Right kidney (tissue), 9 donors: ENCODE measurements at places on chromosomes 7 and 10.

- DNase-seq, result no peak
Observed at GRCh38 chr10:50395271-50395670, 144.0 kb upstream of the ASAH2 start.

DNA sequence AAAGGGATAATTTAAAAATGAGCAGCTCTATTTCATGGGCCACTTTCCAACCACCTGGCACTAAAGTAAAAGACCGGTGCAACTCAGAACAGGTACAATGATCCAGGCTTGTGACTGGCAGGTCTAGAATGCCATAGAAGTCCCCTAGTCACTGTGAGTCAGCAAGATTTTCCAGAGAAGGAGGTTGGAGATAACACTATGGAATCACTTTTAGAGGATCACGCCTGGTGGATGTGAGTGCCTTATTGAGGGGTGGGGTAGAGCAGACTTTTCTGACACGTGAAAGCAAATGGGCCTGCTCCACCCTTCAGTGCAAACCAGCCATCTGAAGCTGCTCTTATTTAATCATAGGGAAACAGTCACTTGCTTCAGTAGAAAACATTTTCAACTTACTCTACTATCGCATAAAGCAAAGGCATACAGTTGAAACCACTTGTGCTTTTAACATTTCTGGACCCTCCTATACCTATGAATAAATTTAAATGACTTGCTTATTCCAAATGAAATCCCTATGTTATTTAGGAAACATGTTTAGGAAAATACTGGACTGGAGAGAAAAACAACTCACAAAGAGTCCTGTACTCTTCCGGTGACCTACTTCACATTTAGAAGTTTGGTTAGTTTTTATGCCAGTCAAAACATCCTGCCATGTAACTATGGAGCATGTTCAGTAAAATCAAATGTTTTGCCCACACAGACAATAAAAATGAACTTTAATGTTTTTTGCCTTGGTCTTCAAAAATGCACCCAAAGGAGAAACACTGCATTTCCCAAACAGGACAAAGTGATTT lies 21.5 kb upstream of the AKR1C1 start:
- no peak for DNase-seq

DNA sequence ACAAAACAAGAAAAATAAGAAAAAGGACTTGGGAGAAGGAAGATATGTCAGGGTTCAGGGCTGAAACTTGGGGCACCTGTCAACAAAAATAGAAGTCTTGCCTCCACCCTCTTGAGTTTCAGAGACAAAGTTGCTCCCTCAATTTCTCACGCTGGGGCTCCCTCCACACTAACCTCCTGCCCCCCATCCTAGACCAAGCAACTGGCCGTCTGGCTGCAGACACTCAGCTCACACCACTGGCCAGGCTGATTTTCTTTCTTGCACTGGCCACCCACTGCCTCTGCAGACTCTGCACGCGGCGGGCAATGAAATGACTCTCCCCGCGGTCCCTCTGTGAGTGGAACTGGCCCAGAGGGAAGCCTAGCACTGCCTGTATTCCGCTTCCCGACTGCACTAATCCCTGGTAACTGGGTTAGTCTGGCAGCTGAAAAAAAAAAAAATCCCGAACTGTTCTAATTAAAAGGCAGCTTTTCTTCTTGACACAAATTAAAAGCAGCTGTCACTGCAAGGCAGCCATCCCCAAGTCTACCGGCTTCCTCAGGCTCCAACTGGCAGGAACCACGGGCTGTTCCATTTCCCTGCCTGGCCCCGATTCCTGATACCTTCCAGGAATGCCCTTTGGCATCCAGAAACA lies 83.5 kb downstream of the SPDYE5 start:
- DNase-seq, result no peak

GRCh38 chr10:36778651-36779050 lies 346.7 kb upstream of the ANKRD30A start:
- DNase-seq, result no peak

DNA sequence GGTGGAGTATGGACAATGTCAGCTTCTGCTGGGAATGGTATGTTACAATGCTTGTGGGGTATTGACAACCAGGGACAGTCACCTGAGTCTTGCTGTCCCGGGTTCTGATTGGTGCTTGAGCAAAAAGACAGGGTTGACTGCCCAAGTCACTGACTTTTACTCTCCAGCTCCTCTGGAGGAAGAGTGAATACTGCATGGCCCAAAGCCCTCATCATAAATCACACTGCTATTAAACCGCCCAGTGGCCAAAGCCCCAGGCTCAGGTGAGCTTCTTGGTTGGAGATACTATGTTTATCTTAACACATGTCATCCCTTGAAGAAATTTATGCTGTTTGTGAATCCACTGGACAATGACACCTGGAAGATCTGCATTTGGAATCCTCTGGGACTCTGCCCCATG lies 90.0 kb upstream of the IGFBP3 start:
- DNase-seq, result no peak

- peak; percentile 95 for DNase-seq
Observed at GRCh38 chr10:70404036-70404786, at the start of gene EIF4EBP2. Gene EIF4EBP2 (plus strand): TSS chr10:70404145. CDS start chr10:70404402, 257 bp downstream.

DNA sequence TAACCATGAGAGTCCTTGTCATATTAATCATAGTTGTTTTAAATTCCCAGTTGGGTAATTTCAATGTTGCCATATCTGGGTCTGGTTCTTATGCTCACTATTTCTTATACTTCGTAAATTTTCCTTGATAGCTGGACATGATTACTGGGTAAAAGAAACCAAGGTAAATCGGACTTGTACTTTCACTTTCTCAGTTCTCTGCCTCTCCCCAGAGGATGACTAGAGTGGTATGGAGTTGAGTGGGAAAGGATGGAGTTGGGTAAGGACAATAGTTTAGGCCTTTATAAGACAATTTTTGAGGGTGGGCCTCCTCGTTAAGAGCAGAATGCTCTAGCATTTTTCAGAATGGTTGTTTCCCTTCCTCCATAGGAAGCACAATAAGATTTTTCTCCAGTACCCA lies 106.1 kb downstream of the CRPPA start:
- no peak for DNase-seq

DNA sequence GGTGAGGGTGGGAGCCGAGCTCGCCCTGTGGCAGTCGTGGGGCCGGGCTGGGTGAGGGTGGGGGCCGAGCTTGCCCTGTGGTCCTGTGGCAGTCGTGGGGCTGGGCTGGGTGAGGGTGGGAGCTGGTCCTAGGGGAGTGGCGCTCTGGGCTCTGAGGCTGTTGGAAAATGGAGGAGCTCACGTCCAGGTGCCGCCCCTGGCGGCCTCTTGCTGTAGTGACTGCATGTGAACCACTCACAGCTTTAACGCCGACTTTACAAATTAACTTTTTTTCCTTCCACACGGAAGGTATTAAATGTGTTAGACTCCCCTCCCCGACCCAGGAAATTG lies 312.6 kb downstream of the WDR37 start:
- DNase-seq, result peak; percentile 49

DNA sequence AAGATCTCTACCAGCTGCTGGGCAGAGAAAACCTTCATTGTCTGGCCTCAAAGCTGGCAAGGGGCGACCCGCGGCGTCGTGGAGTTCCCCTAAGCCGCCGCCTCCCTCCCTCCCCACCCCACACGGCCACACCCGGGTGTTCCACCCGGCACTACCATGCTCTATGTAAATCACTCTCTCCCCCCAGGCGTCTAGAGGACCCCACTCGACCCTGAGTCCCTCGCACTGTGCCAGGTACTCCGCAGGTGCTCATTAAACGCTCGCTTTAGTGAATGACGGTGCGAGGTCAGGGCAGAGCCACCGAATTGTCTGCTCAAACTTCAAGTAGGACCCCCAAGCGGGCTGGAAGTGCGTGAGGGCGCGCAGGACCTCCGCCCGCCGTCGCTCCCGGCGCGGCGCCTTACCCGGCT lies 628 bp downstream of the PARP12 start:
- peak; percentile 71 for DNase-seq

DNA sequence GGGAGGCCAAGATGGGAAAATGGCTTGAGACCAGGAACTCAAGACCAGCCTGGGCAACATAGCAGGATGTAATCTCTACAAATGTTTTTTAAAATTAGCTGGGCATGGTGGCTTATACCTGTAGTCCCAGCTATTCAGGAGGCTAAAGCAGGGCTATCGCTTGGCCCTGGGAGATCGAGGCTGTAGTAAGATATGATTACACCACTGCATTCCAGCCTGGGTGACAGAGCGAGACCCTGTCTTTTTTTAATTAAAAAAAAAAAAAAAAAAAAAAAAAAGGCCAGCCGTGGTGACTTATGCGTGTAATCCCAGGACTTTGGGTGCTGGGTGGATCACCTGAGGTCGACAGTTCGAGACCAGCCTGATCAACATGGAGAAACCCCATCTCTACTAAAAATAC lies 27.4 kb downstream of the MYOF start:
- no peak for DNase-seq

- DNase-seq, result no peak
Observed at GRCh38 chr7:80392229-80393169, 119.4 kb downstream of the GNAT3 start.

GRCh38 chr7:40899636-40900507 lies 765.1 kb downstream of the SUGCT start:
- DNase-seq, result peak; percentile 26

DNA sequence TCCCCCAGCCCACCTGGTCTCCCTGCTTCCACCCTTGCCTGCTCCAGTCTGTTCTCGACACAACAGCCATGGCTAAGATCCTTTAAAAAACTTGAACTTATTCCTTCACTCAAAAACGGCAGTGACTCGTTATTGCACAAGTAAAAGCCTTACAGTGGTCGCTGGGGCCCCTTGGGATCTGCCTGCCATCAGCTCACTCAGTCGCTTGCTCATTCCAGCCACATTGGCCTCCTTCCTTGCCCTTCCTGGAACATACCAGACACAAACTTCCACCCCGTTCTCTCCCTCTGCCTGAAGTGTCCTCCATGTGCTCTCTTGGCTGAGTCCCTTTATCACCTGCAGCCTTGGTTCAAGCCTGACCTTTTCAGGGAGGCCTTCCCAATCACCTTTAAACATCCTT lies 4.7 kb downstream of the CCNY start:
- DNase-seq, result no peak

DNA sequence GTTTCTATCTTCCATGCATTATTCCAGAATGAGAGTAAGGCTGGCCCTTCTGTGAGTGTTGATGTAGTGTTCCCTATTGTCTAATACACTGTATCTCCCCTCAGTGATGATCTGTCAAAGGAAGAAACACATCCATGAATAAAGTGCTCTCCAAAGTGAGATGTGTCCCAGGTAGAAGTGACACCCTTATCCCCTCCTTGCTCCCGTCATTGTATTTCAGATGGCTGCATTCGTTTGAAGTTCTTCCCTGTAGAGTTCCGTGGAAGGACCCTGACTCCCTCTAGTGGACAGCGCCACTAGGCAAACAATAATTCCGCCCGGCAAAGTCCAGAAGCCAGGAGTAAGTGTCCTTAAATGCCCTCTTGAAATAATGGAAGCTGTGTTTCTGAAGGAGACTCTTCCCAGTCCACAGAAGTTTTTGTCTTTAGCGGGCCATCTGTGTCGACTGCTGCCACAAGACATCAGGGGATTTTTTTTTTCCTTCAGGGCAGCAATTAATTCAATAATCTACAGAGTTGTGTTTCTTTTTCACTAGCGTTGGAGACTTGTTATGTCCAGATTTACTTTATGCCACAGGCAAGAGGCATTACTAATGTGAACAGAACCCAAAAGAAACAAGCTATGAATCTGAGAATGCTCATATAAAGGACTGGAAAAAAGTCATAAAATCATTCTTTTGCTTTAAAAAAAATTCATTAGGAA lies 64.6 kb downstream of the THNSL1 start:
- peak; percentile 43 for DNase-seq

- DNase-seq, result no peak
Observed at GRCh38 chr7:97457054-97457453, 274.8 kb upstream of the TAC1 start.

- no peak for DNase-seq
Observed at GRCh38 chr10:76347832-76348231, 916.4 kb downstream of the LRMDA start.

DNA sequence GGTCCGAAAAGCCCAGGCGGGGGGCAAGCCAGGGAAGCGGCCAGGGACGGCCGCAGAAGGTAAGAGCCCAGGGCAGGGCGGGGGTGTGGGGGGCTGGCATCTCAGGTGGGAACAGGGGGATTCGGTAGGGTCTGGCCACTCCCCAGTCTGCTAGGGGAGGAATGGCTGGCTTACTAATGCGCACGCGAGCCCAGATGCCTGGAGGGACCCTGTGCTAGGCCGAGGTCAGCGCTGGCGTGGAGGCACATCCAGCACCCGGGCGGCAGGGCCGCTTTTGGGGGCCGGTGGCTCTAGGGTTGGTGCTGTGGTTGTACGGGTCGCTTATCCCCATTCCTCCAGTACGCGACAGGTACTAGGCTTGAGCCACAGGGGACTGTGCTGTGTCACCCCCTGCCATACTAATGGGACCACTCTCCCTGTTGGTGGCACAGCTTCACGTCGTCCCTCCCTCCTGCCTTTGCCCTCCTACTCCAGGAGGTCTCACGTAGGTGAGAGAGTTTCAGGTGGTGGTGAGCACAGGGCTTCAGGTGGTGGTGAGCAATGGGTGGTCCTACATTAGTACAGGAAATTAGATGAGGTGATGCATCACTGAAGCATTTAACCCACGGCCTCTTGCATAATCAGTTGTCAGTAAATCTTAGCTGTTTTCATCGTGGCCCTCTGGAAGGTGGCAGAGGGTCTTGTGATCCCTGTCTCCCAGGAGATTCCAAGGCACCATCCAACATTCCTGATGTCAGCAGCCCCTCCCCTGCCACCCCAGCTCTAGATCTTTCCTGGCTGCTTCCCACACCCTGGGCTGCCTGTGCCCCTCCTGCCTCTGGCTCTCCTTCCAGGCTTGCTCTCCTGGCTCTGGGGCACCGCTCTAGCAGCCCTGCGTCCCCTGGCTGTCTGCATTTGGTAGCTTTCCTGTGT lies 971 bp downstream of the AEBP1 start:
- DNase-seq, result peak; percentile 67

DNA sequence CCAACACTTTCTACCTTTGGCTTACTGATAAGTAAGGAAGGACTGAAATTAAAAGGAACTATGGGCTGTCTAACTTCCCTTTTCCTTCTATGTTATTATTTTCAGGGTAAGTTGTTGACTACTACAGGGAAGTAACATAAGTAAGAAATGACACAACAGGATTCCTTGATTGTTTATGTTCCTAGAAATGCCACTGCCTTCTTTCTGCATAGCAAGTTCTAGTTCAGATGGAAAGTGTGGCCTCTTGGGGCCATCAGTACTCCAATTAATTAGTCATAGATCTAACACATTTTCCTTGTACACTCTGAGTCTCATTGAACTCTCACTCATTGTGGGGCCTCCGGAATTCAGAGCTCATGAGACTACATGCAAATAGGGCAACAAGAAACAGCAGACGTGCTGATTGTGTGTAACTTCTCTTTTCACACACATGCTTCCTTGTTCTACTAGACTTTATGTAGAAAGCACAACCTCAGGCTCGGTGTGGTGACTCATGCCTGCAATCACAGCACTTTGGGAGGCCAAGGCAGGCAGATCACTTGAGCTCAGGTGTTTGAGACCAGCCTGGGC lies 35.3 kb upstream of the HIBADH start:
- no peak for DNase-seq

- no peak for DNase-seq
Observed at GRCh38 chr7:100516135-100516812, 22.7 kb upstream of the AGFG2 start.
